ENCODE measurements at places on chromosomes 12 and 14.

- H3K4me1 ChIP-seq, result peaks cover 42% of the 10 kb centered on the region
- peaks cover 4% of the 10 kb centered on the region for H3K27me3 ChIP-seq
- H3K4me3 ChIP-seq, result peak overlapping the region; percentile 95
- peaks cover 5% of the 10 kb centered on the region for H3K36me3 ChIP-seq
- H3K27ac ChIP-seq, result peak overlapping the region; percentile 85
- peak; percentile 66 for DNase-seq
These were observed 2.3 kb upstream of the SPATS2 start for GRCh38 chr12:49364989-49365388.

- H3K4me1 ChIP-seq, result no peaks in the 10 kb centered on the region
- DNase-seq, result no peak
- H3K27ac ChIP-seq, result no peak overlapping the region
- no peaks in the 10 kb centered on the region for H3K36me3 ChIP-seq
These were observed 1.8 kb upstream of the TESC start for GRCh38 chr12:117100851-117101673.

DNA sequence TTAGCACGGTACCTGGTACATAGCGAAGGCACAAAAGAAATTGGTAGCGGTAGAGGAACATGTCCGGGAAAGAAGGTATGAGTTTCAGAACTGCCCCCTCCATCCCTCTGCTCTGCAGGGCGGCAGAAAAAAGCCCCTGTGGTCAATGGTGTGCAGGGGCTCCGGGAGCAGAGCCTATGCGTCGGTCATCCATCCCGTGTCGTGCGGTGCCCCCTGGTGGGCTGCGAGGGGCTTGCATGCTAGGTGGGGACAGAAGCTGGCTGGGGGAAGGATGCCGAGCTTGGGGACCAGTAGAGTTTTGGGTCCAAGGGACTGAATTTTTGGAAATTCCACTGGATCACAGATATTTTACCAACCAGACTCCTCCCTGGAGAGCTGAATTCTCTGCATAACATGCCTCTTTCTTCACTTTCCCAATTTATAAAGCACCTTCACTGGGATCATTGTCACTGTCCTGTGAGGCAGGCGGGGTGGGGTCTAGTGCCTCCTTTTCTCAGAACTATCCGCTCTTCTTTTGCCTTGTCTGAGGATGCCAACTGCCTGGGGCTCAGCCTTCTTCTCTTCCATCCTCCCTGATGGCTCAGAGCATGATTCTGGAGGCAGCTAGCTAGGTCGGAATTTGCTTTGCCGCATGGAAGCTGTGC is 148.7 kb downstream of the SMOC1 start:
- H3K4me1 ChIP-seq, result no peaks in the 10 kb centered on the region
- no peak overlapping the region for H3K27ac ChIP-seq
- peak; percentile 22 for DNase-seq

DNA sequence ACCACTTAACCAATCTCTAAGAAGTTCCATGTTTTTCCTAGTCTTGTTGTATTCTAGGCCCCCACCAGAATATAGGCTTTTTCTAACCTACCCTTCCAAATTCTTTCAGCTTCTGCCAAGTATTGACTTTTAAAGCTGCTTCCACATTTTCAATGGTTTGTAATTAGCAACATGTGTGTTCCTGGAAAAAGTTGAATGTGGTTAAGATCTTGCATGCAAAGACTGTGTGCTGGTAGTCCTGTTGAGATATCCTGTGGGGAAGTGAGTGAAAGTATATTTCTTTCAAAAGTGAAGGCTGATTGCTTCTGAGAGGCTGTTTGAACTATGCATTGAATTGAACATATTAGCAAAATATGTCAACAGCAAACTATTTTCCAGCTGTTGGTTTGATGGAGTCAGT is 646 bp upstream of the OR6C4 start:
- H3K4me1 ChIP-seq, result no peaks in the 10 kb centered on the region
- no peak overlapping the region for H3K4me3 ChIP-seq
- no peaks in the 10 kb centered on the region for H3K27me3 ChIP-seq
- no peaks in the 10 kb centered on the region for H3K36me3 ChIP-seq
- DNase-seq, result no peak

- H3K27ac ChIP-seq, result peak overlapping the region; percentile 72
- peak overlapping the region; percentile 91 for H3K4me3 ChIP-seq
- H3K4me1 ChIP-seq, result peaks cover 26% of the 10 kb centered on the region
- peak; percentile 38 for DNase-seq
- H3K36me3 ChIP-seq, result peaks cover 7% of the 10 kb centered on the region
These were observed 545 bp downstream of the LIMA1 start for GRCh38 chr12:50282721-50283228.

GRCh38 chr14:101595887-101596721 is 34.8 kb downstream of the DIO3 start:
- no peak overlapping the region for H3K27ac ChIP-seq
- peaks cover 15% of the 10 kb centered on the region for H3K27me3 ChIP-seq
- DNase-seq, result no peak

DNA sequence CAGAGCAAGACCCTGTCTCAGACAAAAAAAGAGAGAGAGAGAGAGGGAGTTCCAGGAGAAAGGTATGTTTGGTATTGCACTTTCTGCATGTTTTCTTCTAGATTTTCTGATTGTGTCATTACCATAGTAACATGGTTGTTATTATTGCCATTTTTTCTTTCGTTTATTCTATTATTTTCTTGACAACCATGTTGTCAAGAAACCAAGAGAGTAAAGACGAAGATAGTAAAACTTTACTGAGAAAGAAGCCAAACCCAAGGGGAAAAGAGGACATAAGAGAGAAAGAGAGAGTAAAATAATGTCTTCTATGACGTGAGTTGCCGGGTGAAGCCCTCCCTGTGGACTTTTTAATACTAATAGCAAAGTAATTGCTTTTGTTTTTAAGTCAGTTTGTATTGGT is 1186.0 kb upstream of the SEL1L start:
- no peaks in the 10 kb centered on the region for H3K36me3 ChIP-seq
- H3K27me3 ChIP-seq, result no peaks in the 10 kb centered on the region
- no peak overlapping the region for H3K4me3 ChIP-seq
- H3K4me1 ChIP-seq, result no peaks in the 10 kb centered on the region

DNA sequence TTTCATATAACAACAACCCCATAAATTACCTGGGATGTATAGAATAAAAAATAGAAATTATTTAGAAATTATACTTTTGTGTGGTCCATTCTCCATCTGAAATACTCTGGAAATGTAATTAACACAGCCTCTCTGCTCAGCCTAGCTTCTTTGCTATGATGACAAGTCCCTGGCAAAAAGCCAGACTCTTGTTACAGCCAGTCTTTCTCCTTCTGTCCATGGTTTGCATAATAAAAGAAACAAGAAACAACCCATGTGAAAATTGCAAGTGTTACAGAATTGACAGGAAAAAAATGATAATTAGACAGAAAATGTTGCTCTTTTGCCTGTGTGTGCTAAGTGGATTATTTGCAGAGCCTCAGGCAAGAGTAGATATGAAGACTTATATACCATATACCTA is 61.3 kb downstream of the C12orf50 start:
- no peak for DNase-seq
- no peak overlapping the region for H3K4me3 ChIP-seq
- no peaks in the 10 kb centered on the region for H3K27me3 ChIP-seq
- H3K36me3 ChIP-seq, result no peaks in the 10 kb centered on the region
- H3K27ac ChIP-seq, result no peak overlapping the region

DNA sequence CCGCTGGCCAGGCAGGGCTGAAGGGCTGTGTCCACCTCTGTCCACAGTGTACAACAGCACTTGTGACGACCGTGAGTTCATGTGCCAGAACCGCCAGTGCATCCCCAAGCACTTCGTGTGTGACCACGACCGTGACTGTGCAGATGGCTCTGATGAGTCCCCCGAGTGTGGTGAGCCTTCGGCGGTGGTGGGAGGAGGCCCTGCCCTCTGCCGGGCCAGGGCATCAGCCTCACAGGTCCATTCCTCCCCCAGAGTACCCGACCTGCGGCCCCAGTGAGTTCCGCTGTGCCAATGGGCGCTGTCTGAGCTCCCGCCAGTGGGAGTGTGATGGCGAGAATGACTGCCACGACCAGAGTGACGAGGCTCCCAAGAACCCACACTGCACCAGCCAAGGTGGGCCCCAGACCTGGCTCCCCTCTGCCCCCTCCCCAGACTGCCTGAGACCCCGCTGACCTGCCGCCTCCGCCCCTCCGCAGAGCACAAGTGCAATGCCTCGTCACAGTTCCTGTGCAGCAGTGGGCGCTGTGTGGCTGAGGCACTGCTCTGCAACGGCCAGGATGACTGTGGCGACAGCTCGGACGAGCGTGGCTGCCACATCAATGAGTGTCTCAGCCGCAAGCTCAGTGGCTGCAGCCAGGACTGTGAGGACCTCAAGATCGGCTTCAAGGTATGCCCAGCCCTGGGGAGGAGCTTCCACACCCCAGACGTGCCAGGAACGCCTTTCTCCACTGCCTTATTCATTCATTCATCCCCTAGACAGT is 20.8 kb upstream of the NXPH4 start:
- H3K36me3 ChIP-seq, result peaks cover 27% of the 10 kb centered on the region
- peaks cover 19% of the 10 kb centered on the region for H3K27me3 ChIP-seq
- H3K27ac ChIP-seq, result no peak overlapping the region
- no peak overlapping the region for H3K4me3 ChIP-seq
- H3K4me1 ChIP-seq, result no peaks in the 10 kb centered on the region

GRCh38 chr14:71365361-71365760 is 458.1 kb downstream of the PCNX1 start:
- H3K36me3 ChIP-seq, result peaks cover 11% of the 10 kb centered on the region
- no peak overlapping the region for H3K4me3 ChIP-seq
- DNase-seq, result no peak
- no peaks in the 10 kb centered on the region for H3K27me3 ChIP-seq
- H3K27ac ChIP-seq, result peak overlapping the region; percentile 68

DNA sequence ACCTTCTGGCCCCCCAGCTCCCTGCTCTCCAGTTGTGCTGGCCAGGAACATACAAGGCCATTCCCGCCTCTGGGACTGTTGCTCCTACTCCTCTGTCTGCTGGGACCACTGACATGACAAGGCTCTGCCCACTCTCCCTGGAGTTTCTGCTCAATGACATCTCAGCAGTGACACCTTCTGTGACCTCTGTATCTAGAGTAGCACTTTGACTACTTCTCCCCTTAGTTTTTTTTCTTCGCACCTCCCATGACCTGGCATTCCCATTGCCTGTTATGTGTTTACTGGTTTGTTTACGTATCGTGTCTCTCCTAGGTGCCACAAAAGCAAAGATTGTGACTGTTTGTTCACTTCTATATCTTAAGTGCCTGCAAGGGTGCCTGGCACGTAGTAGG is 40.1 kb upstream of the TMEM263 start:
- no peak overlapping the region for H3K4me3 ChIP-seq
- peaks cover 8% of the 10 kb centered on the region for H3K27me3 ChIP-seq
- no peak overlapping the region for H3K27ac ChIP-seq
- no peaks in the 10 kb centered on the region for H3K36me3 ChIP-seq
- no peak for DNase-seq

- DNase-seq, result no peak
- peak overlapping the region; percentile 87 for H3K27ac ChIP-seq
- no peak overlapping the region for H3K4me3 ChIP-seq
- peaks cover 85% of the 10 kb centered on the region for H3K4me1 ChIP-seq
These were observed 3.3 kb downstream of the GMPR2 start for GRCh38 chr14:24235804-24236688.

- no peaks in the 10 kb centered on the region for H3K27me3 ChIP-seq
- DNase-seq, result no peak
- H3K4me1 ChIP-seq, result peaks cover 49% of the 10 kb centered on the region
- H3K27ac ChIP-seq, result no peak overlapping the region
- 0 out of 2 replicates have a peak overlapping the region, but pooled peaks have one; percentile 43 for H3K4me3 ChIP-seq
These were observed 185.1 kb downstream of the MSRB3 start for GRCh38 chr12:65463611-65464010.

DNA sequence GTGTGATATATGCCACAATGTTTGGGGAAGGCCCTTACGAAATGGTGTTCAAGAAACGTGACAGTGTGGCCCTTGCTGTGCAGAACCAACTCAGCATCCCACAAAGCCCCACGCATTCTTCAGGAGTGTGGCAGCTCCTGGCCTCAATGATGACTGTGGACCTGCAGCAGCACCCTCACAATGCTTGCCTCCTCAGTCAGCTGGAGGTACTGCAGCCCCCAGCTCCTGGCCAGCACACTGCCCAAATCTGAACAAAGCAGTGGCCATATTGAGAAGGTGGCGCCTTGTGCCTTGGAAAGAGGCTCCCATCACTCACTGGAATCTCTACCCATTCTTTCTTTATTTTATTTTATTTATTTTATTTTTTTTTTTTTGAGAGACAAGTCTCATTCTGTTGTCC is 10.4 kb downstream of the POLE2 start:
- H3K27ac ChIP-seq, result no peak overlapping the region
- H3K4me3 ChIP-seq, result no peak overlapping the region
- peaks cover 22% of the 10 kb centered on the region for H3K36me3 ChIP-seq
- DNase-seq, result no peak
- H3K4me1 ChIP-seq, result peaks cover 12% of the 10 kb centered on the region

Data from HFFc6 (cell line).